Mononuclear cell (primary cell): ENCODE measurements at places on chromosomes 13 and 19. TPM values are rescaled to one million over a fixed set of nuclear protein-coding genes. Genes with fewer than 3 reads are reported as not detected.

TEAD2 gene
- 0.10 TPM for total RNA-seq

CGB7 gene
- total RNA-seq: not detected

MTUS2 gene
- total RNA-seq: 0.10 TPM

CDX2 gene
- not detected for total RNA-seq

ZNF730 gene
- total RNA-seq: 0.21 TPM

PMIS2 gene
- total RNA-seq: not detected

MEIOSIN gene
- not detected for total RNA-seq

OR7D2 gene
- under 0.01 TPM for total RNA-seq

PVR gene
- total RNA-seq: 4.5 TPM

SELENOV gene
- total RNA-seq: not detected

ARID3A gene
- total RNA-seq: 8.0 TPM

GDF15 gene
- not detected for total RNA-seq

CADM4 gene
- total RNA-seq: 0.42 TPM

WDR88 gene
- not detected for total RNA-seq

ADAT3 gene
- 2.9 TPM for total RNA-seq

ELAVL3 gene
- total RNA-seq: not detected

TMEM221 gene
- not detected for total RNA-seq

OVOL3 gene
- not detected for total RNA-seq

KLK14 gene
- total RNA-seq: 0.10 TPM

ACER1 gene
- total RNA-seq: 0.42 TPM

ZNF583 gene
- total RNA-seq: 1.0 TPM

FXYD1 gene
- total RNA-seq: 0.42 TPM

PSG2 gene
- total RNA-seq: not detected

ZGLP1 gene
- total RNA-seq: 1.6 TPM

ZNF625 gene
- total RNA-seq: 1.7 TPM

SBK2 gene
- not detected for total RNA-seq

CYP4F2 gene
- total RNA-seq: not detected

ATP7B gene
- total RNA-seq: 0.21 TPM

SLC39A3 gene
- total RNA-seq: 11.5 TPM

MKNK2 gene
- 163 TPM for total RNA-seq

LPAR2 gene
- 21.9 TPM for total RNA-seq

SLITRK5 gene
- under 0.01 TPM for total RNA-seq

STOML3 gene
- total RNA-seq: not detected

ZNF154 gene
- total RNA-seq: 5.5 TPM

SLC10A2 gene
- not detected for total RNA-seq

RAB3D gene
- total RNA-seq: 12.1 TPM

B3GLCT gene
- total RNA-seq: 6.1 TPM

TNNT1 gene
- total RNA-seq: 9.7 TPM

TMEM86B gene
- total RNA-seq: 2.0 TPM

SKA3 gene
- total RNA-seq: 19.7 TPM

ATP1A3 gene
- 1.7 TPM for total RNA-seq

MAST3 gene
- total RNA-seq: 6.7 TPM

A1BG gene
- total RNA-seq: 17.7 TPM

LILRA2 gene
- 41.5 TPM for total RNA-seq

LACC1 gene
- 3.8 TPM for total RNA-seq

SHD gene
- 0.84 TPM for total RNA-seq

GAS6 gene
- total RNA-seq: 3.3 TPM

FARP1 gene
- total RNA-seq: 0.42 TPM

TSHZ3 gene
- 1.9 TPM for total RNA-seq

EFNA2 gene
- not detected for total RNA-seq

ZNF428 gene
- total RNA-seq: 22.5 TPM

RFPL4AL1 gene
- total RNA-seq: not detected

CABP5 gene
- total RNA-seq: 4.0 TPM

AZU1 gene
- 0.31 TPM for total RNA-seq

KLK12 gene
- total RNA-seq: not detected

KLK15 gene
- total RNA-seq: not detected
